Ascending aorta (tissue), 2 donors: ENCODE measurements at places on chromosomes 5 and 9.

DNA sequence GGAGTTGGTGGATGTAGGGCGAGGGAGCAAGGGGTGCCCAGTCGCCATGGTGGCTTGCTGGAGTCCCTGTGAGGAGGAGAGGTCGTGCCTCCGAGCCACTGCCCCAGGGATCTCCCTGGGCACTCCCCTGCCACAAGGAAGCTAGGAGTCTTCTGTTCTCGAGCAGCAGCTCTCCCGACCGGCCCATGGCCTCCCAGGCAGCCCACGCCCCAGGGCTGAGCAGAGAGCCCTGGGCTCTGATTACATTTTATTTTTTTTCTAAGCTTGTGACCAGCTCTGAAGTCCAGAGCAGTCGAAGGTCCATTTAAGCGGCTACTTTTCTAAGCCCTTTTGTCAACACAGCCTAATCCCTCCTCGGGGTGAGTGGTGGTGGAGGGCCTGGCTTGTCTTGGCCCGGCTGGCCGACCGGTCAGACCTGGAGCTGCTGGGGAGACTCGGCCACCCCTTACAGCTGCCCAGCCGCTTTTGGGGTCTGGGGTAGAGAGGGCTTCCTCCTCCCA lies 2.1 kb downstream of the RXRA start:
- DNase-seq: no peak

GRCh38 chr5:158121678-158122077 lies 262.7 kb upstream of the CLINT1 start:
- DNase-seq: no peak

DNA sequence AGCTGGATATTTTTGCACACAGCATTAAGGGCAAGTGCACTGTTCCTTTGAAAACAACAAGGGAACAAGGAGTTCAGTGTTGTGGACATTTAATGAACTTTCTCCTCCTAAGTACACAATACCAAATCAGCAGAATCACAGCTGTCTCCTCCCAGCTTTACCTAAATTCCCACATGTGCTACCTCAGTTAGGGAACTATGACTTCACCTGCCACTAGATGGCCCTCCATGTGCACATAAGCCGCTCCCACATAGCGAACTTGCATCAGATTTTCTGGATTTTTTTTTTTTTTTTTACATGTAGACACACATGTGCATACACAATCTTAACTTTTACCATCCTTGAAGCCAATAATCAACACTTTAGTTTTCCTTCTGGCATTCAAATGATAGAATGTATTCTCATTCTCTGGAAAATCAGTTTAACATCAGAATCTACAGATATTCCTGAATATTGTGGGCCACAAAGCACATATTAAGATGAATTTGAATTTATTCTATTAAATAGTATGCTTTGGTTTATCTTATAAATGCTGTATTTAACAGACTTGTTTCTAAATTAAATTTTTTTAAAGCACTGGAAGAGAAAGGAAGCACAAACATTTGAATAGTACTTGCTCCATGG lies 123.6 kb downstream of the PALM2AKAP2 start:
- DNase-seq: no peak

- no peak for DNase-seq
These were observed 52.2 kb upstream of the GRAMD2B start for GRCh38 chr5:126370796-126371718.

- DNase-seq: no peak
These were observed 265.2 kb upstream of the MSX2 start for GRCh38 chr5:174459071-174459702.

DNA sequence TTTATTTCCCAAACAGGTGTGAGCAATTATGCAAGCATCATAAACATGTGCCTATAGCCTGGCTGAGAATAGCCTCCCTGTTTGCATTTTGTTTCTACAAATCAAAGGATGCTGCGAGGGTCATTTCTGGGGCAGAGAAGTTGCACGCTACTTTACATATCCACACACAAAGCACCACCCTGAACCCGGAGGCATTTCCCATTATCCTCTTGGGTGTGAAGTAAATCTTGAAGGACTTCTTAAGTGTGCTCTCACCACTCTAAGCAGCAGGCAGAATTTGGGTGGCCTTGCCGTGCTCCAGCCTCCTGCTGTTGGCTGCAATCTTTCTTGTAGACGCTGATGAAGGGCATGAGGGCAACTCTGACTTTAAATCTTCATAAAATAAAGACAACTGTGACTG lies 124.0 kb upstream of the TLE4 start:
- DNase-seq: no peak

DNA sequence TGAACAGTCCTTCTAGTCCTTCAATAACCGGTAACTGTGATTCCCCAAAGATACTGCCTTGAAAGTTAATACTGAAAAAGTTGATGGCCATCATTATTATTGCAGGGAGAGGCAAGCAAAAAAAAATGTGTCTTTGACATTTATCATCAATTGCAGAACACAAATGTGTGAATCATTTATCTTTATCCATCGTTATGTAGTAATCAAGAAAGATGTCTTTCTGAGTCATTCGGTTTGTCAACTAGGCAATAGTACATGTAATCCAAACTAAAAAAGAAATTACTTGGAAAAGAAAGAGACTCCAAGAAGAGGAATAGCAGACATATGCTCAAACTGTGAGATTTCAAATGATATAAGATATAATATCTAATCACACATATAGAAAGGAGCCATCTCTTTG lies 473.0 kb downstream of the CETN3 start:
- no peak for DNase-seq

DNA sequence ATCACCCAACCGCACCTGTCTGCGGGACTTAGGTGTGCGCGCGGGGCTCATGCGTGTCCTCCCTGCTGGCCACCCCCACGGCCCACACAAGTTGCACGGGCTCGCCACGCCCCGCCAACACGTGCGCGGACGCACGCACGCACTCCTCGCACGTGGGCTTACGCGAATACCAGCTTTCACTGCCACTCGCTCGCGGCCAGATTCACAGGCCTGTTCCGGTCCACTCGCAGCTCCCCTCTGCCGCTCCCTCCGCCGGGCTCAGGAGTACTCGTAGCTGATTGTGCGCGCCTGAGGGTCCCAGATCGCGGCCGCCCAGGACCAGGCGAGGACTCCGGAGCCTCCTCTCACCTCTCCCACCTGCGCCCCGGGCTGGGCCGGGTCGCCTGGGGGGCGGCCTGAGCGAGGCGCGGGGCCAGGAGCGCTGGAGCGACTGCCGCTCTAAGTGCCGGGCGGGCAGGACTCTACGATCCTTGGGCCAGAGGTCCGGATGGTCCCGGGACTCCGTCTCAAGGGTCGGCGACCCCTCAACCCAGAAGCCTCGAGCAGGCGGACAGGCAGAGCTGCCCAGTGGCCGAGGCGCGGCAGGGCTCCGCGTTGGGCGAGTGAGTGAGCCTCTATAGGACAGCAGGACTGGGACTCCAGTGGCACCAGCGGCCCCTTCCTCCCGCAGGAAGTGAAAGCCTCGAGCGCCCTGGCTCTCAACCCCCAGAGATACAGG lies 3.4 kb downstream of the PCDHGC5 start:
- DNase-seq: no peak

DNA sequence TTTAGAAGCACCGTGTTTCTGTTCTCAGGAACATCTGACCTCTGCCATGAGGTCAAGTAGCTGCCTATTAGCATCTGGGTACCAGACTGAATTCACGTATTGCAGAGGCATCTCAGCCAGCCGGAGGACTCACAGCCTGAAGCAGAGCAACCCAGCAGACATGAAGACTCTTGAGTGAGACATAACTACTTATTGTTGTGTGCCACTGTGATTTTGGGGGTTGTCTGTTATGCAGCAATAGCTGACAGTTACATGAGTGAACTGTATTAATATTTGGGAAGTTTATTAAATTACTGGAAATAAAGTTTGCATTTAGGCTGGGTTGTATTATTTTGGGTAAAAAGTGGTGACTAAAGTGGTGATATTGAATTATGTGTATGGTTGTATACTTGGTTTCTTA lies 1.3 kb upstream of the ACOT12 start:
- DNase-seq: no peak

GRCh38 chr9:126343271-126343700 lies 16.7 kb downstream of the MVB12B start:
- DNase-seq: no peak

GRCh38 chr9:127741831-127742434 lies 6.8 kb upstream of the TOR2A start:
- DNase-seq: no peak

DNA sequence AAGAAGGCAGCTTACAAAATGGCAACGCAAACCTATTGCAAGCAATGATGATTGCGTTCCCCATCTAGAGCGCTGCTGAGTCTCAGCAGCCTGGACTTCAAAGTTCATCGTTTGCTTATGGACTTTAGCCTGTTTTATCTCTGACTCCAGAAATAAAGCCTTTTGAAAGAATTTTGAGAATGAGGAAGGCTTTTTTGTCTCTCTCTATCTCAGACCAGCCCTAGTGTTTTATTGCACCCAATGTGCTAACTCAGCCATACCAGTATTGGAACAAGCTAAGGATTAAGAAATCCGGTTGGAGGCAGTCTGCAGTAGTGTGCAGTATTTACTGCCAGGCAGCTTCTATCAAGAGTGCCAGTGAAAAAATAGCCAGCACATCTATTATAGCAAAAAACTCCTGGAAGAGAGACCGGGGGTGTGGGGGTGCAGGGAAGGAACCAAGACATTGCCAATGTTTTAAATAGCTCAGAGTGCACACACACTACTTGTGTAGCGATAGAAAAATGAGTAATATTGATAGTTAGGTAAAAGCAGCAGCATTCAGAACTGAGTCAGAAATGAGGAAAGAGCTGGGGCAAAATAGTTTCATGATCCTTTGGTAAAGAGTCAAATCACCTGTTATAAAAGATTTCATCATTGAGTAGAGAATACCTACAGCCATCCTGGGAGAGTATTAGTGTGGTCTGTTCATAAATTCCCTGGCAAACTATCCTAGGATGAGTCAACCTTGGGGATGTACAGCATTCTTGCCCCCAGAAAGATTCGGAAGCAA lies 219.0 kb downstream of the ZNF608 start:
- no peak for DNase-seq

DNA sequence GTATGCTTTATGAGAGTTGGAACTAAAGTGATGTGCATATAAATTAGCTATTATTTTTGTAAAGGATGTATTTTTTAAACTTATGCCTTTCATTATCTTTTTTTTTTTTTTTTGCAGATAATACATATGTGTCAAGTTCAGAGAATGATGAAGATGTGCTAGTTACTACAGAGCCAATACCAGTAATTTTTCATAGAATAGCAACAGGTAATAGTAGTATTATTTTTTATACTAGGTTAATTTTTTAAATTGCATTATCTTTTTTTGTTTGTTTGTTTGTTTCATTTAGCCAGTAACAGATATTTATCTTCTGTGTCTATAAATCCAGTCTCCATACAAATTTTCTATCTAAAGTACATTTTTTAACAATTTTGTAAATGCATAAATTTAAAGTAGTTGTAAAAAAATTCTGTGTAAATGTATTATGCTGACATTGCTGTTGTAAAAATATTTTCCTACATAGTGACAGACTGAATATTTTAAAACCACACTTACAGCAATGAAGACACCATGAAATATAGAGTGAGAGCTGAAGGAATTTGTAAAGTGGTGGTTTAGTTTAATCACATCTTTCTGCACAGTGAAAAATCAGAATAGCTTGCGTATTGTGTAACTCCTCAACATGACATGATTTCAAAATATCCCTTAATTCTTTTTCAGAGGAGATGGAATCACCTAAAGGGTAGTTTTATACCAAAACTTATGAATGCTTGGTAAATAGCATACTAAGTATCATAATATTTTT lies 93.3 kb downstream of the PARP8 start:
- no peak for DNase-seq

GRCh38 chr5:150945947-150946346 lies 41.2 kb upstream of the ZNF300 start:
- no peak for DNase-seq

GRCh38 chr5:149857499-149857898 lies 87.1 kb downstream of the PDE6A start:
- DNase-seq: peak; percentile 84

DNA sequence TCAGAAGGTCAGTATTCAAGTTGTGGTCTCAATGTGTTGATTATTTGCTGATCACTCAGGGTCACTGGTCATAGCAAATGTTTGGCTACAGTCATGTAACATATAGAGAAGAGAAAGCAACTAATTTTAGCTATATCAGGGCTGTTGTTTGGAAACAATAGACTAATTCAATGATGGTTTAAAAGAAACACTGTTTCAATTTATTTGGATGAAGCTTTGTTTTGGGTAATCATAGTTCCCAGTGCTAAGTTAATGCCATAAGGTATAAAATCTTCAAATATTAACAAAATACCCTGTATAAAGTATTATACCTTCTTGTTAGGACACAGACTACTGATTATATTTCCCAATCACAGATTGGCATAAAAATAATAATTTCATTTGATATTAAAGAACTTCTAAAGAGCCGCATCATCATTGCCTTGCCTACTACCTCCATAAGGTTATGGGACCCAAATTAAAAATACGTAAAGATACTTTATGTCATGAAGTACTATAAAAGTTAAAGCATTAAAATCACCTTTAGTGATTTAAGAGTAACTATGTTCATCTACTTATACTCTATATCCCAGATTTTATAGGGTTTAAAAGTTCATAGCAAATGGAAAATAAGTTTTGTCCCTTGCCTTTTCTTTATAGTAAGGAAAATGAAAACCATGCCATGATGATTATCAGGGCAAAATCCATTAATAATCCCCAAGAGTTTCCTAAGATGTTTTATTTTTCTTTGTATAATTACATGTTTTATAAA lies 6.0 kb downstream of the NR3C1 start:
- no peak for DNase-seq

DNA sequence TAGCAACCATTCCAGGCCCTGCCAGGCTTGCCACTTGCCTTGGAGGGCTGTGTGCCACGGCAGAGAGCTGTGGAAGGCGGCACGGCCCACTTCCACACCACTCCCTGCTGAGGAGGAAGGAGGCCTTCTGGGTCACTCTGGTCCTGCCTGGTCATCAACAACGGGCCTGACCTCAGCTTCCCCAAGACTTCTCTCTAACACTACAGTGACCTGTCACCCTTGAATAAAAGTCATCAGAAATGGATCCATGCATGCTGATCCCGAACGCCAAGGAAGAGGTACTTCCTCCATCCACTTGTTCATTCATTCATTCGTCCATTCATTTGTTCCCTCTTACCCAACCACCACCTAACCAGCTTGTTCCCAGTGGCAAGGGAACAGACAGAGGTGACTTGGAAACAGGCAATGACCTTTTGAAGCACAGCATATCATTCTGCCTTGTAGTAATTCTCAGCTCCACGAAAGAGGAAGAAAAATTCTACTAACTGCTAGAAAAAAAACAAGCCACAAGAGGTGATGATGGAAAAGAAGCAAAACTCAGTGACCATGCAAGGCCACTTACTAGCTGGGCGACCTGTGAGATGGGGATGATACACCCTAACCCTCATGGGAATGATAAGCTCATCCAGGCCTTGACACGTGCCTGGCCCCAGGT lies 58.6 kb downstream of the STK10 start:
- no peak for DNase-seq

GRCh38 chr5:143166090-143166489 lies 237.4 kb downstream of the NR3C1 start:
- DNase-seq: no peak

DNA sequence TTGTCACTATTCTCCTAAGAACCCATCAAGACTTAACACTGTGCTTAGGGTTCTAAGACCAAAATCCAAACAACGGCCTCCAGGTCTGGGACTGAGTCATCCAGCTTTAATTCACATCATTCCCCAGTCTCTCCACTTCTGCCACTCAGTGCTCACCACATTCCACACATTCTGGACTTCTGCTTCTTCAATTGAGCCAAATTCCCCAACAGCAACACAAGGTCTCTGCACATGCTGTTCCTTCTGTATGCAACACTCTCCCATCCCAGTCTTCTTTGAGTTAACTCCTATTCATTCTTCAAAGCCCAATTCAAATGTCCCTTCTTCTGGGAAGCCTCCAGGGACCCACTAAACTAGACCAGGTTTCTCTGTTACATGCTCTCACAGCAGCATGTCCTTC lies 97.8 kb downstream of the GPR21 start:
- no peak for DNase-seq

- no peak for DNase-seq
These were observed 75.4 kb upstream of the GDNF start for GRCh38 chr5:37915097-37915736.
